IPS DF 6.9 (cell line): ENCODE measurements at places on chromosomes 2 and 18.

- DNase-seq: no peak
These were observed 87.5 kb downstream of the TFCP2L1 start for GRCh38 chr2:121197369-121198091.

GRCh38 chr18:62389761-62390481 lies 64.8 kb downstream of the TNFRSF11A start:
- no peak for DNase-seq

GRCh38 chr2:24228470-24228869 lies 53.6 kb downstream of the FAM228A start:
- DNase-seq: no peak

GRCh38 chr2:134621939-134622705 lies 96.7 kb downstream of the TMEM163 start:
- no peak for DNase-seq

GRCh38 chr2:177738461-177739235 lies 333.9 kb downstream of the PDE11A start:
- no peak for DNase-seq

- no peak for DNase-seq
These were observed 1.1 kb downstream of the TFCP2L1 start for GRCh38 chr2:121283670-121284462.

- DNase-seq: no peak
These were observed 37.1 kb downstream of the CD28 start for GRCh38 chr2:203743441-203743981.

DNA sequence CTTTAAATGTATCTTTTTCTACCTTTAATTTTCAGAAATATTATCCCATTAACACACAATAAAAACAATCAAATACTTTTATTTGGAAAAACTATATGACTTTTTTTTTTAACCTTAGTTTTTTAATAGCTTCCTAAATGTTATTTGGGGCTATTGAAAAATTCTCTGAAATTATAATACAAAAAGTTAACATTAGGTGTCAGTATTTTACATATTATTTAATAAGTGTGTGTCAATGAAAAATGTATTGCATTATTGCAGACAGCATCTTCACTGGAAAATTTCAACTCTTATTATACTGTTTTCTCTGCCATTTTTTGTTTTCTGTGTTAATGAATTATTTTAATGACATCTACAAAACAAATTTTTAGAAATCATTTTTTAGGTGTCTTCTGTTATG lies 51.1 kb upstream of the ARHGAP15 start:
- no peak for DNase-seq

DNA sequence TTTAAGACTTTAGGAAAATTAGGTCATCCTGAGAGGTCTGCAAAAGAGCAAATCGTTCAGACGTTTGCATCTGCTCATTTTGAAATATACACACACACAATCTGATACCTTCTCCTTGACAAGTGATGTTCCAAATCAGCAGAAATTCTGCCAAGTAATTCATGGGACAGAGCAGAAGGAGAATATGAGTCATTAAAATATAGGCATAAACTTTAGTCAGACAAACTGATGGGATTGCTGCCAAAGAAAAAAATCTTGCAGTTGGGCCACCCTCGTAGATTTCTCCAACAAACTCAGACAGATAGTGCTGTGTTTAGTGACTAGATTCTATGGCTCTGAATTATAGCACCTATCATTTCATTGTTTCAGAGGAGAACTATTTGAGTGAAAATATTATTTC lies 336.3 kb downstream of the NYAP2 start:
- DNase-seq: no peak

GRCh38 chr18:13551305-13551603 lies 175.1 kb downstream of the FAM210A start:
- no peak for DNase-seq

- DNase-seq: no peak
These were observed 336.7 kb downstream of the OSR1 start for GRCh38 chr2:19021721-19022120.
